RCC 7860 (cell line): ENCODE measurements at places on chromosomes 2 and 18.

- no peak for DNase-seq
Observed at GRCh38 chr2:42045848-42046748, 1.7 kb upstream of the PKDCC start.

DNA sequence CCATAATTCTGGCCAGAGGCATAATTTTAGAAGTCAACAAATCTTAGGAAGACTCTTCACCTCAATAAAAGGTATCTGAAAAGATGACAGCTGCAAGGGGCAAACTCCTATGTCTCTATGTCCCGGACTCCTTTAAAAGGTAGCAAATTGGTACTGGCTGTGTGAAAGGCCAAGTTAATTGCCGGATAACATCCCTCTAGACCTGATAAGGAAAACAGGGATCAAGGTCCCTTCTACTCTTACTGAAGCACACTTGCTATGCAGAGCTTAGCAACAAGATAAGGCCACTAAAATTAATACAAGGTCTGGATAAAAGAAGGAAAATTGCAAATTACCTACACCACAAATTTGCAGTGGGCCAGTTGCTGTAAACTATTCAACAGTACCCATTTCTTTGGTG is 141.0 kb upstream of the EPC2 start:
- DNase-seq, result no peak

- DNase-seq, result no peak
Observed at GRCh38 chr2:179664972-179665812, 196.2 kb downstream of the ZNF385B start.

DNA sequence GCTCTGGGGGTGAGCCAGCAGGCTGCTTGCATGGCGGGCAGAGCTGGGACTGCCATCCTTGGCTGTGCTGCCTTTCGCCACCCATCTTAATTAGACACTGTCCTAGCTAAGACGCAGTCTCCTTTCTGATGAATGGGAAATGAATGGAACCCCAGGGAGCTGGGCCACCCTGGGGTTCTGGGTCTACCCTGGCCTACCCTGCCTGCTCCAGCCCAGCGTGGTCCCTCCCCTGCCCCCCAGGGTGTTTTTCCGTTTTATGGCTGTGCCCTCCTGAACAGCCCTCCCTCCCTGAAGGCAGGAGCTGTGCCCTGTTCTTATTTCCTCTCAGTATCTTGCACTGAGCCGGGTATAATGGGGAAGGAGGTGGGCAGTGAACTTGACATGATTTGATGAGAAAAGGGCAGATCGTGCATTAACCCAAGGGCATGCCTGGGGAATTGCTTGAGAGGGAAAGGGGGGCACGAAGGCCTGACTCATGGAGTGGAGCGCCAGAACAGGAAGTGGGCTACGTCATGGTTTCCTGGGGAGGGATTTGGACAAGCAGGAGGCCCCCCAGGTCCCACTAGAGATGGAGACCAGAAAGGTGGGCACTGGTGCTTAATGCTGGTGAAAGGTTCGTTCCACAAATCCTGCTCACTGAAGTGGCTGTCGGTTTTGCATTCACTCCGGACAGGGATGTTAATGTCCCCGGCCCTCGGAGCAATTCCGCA is 165.0 kb downstream of the KLHL29 start:
- no peak for DNase-seq

DNA sequence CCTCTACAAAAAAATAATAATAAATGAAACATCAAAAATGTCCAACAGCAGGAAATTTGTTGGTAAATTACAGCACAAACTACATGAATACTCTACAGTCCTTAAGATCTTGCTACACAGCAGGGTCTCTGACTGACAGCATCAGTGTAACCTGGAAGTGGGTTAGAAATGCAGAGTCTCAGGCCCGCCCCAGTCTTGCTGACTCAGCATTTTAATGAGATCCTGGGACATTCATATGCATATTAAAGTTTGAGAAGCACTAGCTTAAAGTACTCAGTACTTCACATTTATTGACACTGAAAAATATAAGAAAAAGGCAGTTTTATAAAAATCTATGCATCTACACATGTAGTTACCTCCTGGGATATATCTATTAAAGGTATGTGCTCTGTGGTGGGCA is 21.7 kb downstream of the ST3GAL5 start:
- DNase-seq, result no peak

GRCh38 chr2:11562476-11562875 is 28.6 kb downstream of the GREB1 start:
- DNase-seq, result no peak

GRCh38 chr2:69964353-69964841 is 3.0 kb upstream of the ASPRV1 start:
- DNase-seq, result no peak

- DNase-seq, result no peak
Observed at GRCh38 chr2:186693446-186693832, 421 bp upstream of the FAM171B start.

DNA sequence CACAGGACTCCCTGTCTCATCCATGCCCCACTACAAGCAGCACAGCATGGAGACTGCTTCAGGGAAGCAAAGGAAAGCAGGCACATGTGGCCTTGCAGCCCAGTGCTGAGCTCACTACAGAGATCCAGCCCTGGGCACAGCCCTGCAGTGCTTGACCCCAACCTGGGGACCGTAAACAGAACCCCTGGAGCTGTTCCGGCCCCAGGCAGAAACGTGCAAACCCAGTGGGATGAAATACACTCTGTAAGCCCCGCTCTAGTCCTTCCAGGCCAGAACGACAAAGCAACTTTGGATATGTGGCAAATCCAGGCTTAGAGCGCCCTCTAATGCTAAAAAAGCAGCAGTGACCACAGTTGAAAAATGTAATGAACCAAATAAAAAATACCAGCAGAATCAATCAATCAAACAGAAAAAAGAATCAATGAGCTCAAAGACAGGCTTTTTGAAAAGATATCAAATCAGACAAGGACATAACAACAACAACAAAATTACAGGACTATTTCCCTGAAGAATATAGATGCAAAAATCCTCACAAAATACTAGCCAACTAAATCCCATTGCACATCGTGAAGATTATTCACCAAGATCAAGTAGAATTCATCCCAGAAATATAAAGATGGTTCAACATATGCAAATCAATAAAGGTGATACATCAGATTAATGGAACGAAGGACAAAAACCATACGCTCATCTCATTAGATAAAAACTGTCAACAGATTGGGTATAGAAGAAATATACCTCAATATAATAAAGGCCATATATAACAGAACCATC is 45.6 kb downstream of the ZNF519 start:
- no peak for DNase-seq

DNA sequence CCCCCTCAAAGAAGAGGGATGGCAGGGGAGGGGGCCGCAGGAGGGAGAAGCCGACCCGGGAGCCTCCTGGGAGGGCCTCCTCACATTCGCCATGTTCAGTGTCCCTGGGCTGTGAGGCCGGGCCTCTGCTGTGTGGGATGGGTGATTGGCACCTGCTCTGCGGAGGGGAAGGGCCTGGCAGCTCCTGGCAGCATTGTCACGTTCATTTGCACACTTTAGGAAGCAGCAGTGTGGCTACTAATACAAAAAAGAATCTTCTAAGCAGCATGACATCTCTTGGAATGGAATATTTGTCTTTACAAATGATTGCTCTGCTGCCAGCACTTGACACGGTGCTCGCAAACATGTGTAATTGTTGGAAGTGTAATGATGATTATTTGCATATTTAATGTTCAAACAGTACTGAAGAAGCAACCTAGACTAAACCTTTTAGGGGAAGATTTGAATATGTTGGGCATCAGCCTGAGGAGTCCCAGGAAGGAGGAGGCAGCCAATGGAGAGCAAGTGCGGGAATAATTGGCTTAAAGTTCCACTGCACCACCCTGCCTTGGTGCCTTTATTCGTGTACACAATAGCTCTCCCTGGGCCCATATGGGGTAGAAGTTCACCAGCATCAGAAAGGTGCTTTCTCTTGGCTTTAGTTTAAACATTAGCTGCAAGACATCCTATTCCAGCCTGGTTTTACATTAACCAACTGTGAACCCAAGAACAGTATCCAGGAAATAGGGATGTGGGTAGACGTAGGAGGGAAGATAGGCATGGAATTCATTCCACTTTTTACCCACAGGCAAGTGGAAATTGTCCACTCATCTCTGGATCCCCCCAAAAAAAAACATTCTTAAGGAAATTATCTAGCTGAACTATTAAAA is 404.9 kb downstream of the TMEM182 start:
- peak; percentile 62 for DNase-seq

DNA sequence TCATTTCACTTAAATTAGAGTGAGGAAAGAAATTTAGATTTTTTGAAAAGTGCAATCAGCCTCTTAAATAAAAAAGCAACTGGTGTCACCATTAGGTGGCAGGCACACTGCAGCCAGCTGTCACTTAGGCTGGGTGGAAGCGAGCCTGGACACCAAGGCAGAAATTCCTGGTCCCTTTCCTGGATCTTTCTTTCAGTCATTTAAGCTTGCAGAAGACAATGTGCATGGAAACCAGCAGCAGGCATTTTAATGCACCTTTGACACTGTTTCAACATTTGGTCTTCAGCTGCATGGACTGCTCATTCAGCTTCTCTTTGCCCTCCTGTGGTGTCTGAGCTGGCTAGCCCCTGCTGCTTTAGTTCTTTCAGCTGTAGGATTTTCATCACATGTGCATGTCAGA is 61.0 kb downstream of the AQP4 start:
- no peak for DNase-seq

GRCh38 chr18:13320891-13321425 is 102.4 kb downstream of the LDLRAD4 start:
- no peak for DNase-seq

DNA sequence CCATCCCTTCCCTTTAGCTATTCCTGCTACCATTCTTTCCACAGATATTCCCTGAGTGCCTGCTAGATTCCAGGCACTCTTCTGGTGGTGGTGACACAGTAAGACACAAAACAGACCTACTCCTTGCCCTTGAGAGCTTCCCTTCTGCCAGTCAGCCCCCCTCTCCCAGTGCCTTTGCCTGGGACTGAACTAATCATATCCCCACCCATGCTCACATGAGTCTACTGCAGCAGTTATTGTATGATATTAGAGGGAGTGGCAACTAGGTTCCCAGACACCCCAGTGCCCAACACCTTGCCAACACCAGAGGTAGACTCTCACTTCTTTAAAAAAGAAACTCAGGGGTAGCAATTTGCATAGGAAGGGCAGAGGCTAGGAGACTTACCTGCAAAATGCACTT is 7.2 kb upstream of the LBH start:
- DNase-seq, result no peak

GRCh38 chr18:11089931-11090715 is 59.2 kb downstream of the PIEZO2 start:
- DNase-seq, result no peak

- DNase-seq, result no peak
Observed at GRCh38 chr2:148684507-148684906, 40.0 kb downstream of the EPC2 start.

DNA sequence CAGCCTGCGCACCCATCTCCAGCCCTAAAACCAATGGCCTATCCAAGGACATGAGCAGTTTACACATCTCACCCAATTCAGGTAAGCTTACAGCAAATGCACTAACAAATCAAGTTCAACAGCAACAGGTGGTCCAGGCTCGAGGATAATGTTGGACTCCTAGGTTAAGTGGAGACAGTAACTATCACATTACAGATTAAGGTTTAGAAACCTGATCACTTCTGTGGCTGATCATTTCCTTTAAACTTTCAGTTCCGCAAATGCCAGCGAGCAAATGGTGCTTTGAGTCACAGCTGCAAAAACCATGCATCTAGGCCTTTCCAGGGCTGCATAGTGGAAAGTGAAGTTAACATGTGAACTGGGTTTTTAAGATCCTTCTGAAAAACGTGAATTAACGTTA is 259.4 kb downstream of the GBX2 start:
- no peak for DNase-seq

DNA sequence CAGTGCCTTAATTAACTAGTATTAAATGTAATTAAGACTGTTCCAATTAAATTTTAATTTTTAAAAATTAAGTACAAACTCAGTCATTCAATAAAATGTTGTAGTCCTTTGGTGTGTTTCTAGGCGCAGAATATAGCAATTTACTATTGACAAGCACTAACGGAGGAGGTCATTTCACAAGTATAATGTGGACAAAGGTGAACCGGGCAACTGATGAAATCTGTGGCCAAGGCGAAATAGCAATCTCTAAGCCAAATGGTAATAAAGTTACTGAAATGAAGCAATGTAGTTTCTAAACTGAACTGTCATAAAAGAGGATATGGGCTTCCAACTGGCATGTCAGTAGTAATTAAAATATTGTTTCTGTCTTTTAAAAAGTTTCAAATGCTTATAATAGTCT is 27.5 kb downstream of the FIGN start:
- no peak for DNase-seq

- no peak for DNase-seq
Observed at GRCh38 chr18:80192653-80193385, 54.5 kb downstream of the PARD6G start.

- no peak for DNase-seq
Observed at GRCh38 chr2:173043897-173044519, 31.6 kb upstream of the MAP3K20 start.

- peak; percentile 67 for DNase-seq
Observed at GRCh38 chr2:43455731-43456642, 139.9 kb downstream of the THADA start.

GRCh38 chr2:73076701-73077423 is 5.3 kb upstream of the SFXN5 start:
- no peak for DNase-seq

DNA sequence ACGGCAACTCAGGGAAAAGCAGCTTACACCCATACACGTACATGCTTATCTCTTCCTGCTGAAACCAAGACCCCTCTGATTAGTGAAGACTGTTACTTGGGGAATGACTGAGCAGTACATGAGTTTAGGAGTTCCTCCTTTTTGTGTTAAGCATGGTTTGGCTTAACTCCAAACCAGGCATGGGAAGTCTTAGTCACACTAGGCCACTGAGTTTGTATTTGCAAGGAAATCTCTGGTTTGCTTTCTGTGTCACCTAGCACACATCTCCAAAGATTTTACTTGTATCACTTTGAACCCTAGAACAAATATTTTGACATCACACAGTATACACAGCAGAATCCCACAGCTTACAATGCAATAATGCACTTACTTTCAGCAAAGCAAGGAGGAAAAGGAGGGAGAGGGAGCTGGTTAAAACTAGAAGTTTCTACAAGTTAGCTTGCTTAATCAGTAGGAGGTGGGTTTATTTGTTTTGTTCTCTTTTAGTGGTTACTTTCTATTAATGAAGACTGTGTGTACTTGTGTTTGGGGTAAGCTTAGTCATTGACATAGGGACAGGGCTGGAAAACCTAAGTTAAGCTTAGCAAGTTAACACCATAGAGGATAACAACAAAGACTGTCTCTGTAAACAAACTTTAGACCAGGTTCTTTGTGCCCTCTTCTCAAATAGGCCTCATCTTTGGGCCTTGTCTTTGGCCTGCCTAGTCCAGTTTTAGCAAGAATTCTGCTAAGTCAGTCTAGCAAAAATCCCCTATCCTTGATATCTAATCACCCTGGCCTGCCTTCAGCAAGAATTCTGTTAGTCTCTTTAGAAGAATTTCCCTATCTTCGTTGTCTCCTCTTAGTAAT is 219.4 kb downstream of the MREG start:
- DNase-seq, result peak; percentile 96

GRCh38 chr2:235640926-235641723 is 147.3 kb downstream of the AGAP1 start:
- no peak for DNase-seq

- no peak for DNase-seq
Observed at GRCh38 chr18:5059696-5060032, 137.4 kb downstream of the AKAIN1 start.
